ENCODE measurements at places on chromosomes 16 and 17.

- no peak for DNase-seq
These were observed 25.4 kb downstream of the DNAJA2 start for GRCh38 chr16:46947900-46948547.

GRCh38 chr16:85148931-85149330 lies 36.7 kb upstream of the CIBAR2 start:
- no peak for DNase-seq

DNA sequence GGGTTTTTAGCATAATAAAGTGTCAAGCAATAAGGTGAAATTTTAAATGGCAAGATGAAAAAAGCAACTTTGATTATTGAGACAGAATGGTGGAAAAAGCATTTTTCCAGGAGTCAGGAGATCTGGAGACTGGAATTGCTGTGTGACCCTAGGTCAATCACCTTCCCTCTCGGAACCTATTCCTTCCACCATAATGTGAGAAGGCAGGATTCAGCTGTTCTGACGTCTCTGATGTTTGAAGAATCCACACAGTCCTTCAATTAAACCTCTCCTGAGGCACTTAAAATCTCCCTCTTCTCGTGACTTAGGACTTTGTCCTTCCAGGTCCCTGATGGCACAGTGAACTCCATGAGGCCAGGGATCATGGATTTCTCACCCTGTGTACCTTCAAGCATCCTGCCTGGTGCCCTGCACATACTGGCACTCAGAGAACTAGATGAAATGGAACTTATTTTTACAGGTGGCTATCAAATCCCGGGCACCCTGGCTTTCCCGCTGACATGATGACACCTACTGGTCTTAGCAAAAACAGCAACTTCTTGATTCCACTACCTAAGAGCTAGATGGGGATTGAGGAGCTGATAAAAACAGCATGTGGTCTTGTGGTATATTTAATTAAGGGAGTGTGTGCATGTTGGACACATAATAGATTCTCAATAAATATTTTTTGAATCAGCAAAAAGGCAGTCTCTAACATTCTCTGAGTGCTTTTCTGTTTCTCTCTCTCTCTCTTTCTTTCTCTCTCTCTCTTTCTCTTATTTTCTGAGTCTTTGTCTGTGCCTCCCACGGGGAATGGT lies 2.3 kb upstream of the CCDC182 start:
- DNase-seq, result peak; percentile 9

DNA sequence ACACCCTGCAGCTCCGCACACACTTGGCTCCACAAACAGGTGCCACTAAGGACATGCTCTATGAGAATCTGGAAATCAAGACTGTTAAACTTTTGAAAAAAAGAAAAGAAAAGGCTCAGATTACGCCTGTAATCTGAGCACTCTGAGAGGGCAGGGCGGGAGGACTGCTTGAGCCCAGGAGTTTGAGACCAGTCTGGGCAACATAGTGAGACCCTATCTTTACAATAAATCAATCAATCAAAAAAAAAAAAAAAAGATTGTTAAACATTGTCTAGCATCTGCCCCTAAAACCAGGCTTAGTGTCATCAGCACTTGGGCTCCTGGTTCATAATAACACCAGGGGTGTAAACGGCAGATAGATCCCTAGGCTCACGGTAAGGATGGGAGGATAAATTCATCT lies 37.5 kb upstream of the FAAP100 start:
- DNase-seq, result no peak

GRCh38 chr17:34980353-34980680 lies at the start of gene LIG3:
Gene LIG3, plus strand, starts transcription at chr17:34980512. Its CDS starts 2,494 bp downstream, at chr17:34983006.
- DNase-seq, result peak; percentile 90

- DNase-seq, result no peak
These were observed 128.0 kb upstream of the PLCG2 start for GRCh38 chr16:81650982-81651562.

DNA sequence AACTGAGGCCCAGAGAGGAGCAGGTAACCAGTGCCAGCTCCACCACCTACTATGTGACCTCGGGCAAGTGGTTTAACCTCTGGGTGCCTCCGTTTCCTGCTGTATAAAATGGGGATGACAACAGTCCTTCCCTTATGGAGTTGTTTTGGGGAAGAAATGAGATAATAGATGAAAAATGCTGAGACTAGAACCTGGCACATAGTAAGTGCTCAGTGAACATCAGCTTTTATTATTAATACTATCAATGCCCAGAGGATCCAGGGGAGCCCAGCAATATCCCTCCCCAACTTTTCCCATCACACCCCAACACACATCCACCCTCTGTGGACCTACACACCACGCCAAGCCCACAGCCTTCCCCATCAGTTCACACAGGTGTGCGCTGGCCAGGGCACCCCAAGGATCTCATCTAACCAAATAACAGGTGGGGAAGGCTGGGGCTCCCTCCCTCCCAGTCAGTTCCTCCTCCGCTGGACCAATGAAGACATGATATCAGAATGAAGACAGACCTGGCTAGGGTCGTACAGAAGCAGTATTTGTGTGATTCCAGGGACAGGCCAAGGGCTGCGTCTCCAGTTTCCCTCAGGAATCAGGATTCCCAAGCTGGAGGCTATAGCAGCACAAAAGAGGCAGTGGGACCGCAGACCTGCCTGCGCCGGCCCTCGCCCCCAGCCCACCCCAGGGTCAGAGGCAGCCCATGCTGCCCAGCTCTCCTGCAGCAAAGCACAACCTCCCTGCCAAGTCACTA lies 1.8 kb downstream of the ATP2A3 start:
- DNase-seq, result no peak

DNA sequence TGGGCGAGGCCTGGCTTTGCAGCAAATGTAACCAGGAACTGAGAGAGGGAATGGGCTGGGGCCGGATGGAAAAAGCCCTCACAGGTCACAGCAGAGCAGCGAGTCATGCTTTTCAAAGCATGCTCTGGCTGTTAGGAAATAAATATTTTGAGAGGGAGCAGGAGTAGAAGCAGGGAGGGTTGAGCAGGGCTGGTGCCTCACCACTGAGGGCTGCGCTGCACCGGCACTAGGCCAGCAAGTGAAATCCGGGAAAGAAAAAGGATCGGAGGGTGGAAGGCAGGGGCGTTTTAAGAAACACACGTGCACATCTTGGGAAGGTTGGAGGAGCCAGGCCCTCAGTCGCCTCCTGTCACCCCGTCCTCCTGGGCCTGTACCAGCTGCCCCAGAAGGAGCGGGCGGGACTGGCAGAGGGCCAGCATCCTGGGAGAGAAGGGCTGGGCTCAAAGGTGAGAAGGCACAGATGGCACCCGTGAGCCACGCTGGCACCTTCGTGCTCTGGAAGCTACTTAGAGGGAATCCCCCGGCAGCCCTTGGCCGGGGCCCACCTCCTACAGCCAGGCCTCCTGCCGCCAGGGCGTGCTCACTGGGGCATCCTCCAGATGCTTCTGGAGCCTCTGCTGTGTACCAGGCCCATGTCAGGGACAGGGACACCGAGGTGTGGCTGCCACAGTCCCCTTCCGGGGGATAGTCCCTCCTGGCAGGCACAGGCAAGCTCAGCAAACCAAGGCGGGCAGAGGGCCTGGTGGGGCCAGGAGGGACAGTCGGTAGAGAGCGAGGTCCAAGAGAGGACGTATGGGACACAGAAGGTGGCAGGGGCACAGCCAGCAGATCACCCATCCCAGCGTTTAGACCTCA lies 71.5 kb upstream of the PLCG2 start:
- no peak for DNase-seq

GRCh38 chr17:5557990-5558389 lies 26.3 kb downstream of the NLRP1 start:
- no peak for DNase-seq

DNA sequence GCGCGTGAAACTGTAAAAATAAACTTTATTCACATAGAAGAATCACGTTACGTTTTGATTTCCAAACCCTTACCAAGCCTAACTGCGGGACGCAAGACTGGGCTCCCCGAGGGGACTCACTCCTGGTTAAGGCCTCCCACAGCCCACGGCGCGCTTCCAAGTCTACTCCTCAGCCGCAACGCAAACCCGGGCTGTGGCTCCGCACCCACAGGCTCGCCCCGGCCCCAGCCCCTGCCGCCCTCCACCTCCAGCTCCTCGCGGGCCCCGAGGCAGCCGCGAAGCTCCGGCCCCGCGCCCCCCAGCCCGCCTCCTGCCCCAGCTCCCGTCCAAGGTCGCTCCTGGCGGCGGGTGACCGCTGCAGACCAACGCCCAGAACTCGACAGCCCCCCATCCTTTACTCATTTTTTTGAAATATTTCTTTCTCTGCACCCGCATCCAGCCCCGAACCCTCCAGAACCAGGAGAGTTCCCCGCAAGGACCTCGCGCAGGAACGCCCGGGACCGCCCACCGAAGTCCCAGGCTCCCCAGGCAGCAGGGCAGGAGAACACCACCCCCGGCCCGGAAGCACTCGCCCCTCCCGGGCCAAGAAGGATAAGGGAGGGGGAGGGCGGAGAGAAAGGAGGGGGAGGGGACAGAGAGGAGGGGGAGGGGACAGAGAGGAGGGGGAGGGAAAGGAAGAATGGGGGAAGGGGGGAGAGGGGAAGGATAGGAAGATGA lies 912 bp downstream of the USP22 start:
- DNase-seq, result peak; percentile 49

GRCh38 chr17:68260051-68260762 lies 12.4 kb downstream of the AMZ2 start:
- DNase-seq, result no peak

DNA sequence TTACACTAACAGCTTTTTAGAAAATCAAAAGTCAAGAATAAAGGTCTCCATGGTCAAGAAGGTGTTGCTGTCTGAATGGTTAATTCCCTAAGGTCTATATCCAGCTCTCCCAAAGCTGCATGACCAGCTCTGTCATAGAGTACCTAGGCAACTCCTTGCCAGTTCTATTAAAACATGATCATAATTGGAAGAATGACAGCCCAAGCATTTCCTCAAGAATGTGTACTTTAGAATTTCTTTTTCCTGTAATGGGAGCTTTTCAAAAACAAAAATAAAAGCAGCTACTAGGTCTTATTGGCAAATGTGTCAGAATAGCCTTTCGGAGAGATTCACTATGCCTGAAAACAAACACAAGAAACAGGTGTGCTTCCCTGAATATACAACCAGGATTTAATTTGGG lies 7.9 kb downstream of the SPOP start:
- no peak for DNase-seq

GRCh38 chr17:39548494-39549225 lies 59.1 kb downstream of the NEUROD2 start:
- DNase-seq, result no peak

DNA sequence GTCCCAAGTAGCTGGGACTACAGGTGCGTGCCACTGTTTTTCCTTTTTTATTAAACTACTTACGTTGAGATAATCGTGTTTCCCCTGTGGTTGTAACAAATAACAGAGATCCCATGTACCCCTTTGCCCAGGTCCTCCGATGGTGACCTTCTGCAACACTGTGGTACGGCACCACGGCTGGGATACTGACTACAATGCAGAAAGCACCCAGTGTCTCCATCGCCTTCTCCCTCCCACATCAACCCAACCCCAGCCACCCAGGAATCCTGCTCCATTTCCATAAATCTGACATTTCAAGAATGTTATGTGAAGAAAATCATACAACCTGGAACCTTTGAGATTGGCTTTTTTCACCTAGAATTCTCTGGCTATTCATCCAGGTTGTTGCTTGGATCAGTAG lies 22.1 kb downstream of the MPRIP start:
- DNase-seq, result no peak

GRCh38 chr17:11832401-11833137 lies 164.7 kb downstream of the ZNF18 start:
- DNase-seq, result no peak

DNA sequence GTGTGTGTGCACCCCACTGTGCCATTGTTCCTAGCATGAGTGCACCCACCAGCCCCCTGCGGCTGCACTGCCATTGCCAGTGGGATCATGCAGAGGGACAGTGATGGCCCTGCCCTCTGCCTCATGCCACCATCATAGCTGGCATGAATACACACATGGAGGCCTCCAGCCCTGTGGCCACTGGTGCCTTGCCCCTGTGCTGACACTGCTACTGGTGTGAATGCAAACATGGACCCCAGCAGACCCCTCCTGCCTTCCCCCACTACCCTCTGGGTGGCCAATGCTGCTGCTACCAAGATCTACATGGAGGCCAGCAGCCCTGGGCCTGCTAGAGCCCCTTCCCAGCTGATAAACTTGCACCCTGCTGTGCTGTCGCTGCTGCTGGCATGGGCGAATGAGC lies 995.5 kb upstream of the GOT2 start:
- DNase-seq, result no peak

DNA sequence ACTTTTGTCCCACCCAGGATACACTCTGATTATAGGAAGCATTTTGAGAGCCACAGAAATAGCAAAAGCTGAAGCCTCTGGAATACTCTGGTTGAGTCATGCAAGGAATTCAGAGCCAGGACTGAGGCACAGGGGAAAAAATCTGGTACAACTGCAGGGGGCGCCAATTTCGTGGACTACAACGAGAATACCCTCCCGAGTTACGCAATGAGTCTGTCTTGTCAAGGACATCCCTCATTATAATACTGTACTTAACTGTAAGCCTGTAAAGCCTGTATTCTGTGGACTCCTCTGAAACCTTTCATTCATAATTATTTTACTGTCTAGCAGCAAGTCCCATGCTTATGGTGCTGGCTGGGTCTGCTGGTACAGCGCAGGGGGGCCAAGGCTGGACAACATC lies 7.8 kb downstream of the HOXB1 start:
- no peak for DNase-seq

GRCh38 chr16:74999609-75000480 lies 1.0 kb downstream of the ZNRF1 start:
- peak; percentile 18 for DNase-seq

DNA sequence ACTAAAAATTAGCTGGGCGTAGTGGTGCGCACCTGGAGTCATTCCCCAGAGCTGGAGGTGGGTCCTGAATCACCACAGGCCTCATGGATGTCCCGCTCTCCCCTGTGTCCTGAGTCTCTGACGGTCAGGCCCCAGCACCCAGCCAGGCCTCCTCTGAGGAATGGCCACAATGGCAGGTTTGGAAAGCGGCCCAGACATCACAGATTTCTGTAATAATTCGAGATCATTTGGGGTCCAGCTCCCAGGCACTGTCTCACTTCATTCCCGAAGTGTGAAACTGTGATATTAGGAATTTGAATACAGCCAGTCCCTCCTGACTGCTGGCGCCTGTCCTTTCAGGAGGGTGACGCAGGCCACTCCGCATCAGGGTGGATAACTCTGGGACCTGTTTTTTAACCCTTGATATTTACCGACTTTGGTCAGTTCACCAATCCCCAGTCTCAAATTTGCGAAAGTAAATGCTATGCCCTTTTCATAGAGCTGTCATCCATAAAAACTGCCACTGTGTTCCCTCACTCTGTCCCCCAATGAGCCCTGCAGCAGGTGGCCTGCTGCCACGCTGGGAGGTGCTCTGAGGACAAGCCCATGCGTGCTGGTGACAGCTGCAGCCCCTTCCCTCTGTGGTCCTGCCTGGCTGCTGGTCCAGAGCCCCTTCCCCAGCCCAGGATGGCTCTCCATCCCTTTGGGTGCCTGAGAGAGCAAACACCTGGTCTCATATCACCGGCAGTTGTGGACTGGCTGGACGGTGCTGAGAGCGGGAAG lies 28.3 kb upstream of the RPTOR start:
- DNase-seq, result no peak
